NCI-H187 treated with DMSO at 0.1 percent for 48 hours (cell line): ENCODE measurements at places on chromosomes 7 and 10.

DNA sequence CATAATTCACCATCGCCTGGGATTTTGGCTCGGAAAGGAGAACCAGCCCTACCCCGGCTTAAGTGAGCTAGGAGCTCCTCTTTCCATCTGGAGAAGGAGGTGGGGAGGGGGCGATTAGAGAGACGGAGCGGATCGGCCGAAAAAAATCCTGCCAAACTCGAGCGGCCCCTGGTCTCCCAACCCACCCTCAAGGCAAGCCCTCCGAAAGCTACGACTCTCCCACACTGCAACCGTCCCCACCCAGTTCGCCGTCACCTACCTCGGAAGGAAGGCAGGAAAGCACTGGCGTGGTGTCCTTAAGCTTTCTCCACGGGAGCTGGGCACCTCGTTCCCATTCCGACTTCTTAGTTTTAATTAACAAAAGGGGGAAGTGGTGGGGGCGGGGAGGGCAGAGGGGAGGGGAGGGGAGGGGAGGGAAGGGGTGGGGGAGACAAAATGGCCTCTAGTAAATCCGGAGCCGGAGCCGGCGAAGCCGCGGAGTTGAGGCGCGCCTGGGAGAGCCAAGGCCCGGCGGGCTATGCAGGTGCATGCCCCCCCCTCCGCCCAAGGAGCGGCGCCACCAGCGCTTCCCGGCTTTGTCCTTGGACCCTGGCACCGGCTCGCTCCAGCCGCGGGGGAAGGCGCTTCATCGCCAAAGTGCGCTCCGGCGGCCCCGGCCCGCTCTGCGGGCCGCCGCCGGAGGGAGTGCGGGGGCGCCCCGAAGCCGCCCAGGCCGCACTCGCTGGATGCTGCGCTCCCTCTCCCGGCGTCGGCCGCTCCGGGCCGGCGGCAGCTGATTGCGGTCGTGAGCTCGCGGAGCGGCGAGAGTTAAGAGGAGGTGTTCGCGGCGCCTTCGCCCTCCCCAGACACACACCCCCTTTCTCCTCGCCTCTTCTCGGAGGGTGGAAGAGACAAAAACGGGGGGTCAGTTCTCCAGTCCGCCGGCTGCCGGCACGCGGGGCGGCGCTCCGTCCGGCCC lies at the start of gene LRRC4:
Gene LRRC4 (minus strand): TSS at position 784 of the 958 bp plus-strand sequence. CDS start 797 bp downstream, outside the sequence.
- DNase-seq = no peak

- peak; percentile 23 for DNase-seq
Measured at GRCh38 chr10:84179059-84179710, 5.6 kb downstream of the GPR15LG start.

- DNase-seq = no peak
Measured at GRCh38 chr7:18018296-18019215, 9.1 kb downstream of the PRPS1L1 start.

DNA sequence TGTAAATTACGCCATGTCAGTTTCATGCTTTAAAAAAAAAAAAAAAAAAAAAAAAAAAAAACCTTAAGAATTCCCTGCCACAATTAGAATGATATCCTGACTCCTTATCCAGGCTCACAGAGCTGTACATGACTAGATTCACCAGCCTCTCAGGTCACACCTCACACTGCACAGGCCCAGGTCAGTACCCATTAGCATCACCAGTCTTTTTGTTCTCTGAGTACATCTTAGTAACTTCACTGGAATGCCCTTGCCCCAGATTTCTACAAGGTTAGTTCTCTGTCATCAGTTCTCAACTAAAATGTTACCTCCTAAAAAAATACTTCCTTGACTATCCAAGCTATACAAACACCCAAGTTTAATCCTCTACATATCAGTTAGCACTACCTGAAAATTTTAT lies 211.0 kb downstream of the LRRN3 start:
- DNase-seq = no peak

DNA sequence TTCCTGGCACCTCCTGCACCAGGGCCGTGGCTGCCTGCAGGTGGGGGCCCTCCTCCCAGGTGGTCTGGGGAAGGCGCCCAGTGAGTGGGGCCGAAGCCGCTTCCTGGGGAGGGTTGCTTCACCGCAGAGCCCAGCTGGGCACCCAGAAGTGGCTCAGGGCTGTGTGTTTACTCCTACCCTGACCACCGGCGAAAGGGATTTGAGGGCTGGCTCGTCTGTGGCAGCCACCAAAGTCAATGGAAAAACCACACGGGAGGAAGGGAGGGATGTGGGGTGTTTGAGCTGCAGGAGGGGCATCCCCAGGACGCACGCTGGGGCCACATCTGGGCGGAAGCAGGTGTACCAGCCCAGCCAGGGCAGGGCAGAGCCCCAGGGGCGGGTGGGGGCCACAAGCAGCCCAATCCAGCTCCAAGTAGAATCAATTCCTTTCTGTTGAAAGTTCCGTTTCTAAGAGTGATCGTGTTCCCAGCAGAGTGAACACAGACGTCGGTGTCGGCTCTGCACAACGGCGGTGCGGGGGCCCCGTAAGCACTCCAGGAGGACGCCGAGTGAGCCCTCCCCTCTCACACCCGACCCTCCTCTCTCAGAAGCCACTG lies 69.9 kb downstream of the FOXL3 start:
- no peak for DNase-seq

- no peak for DNase-seq
Measured at GRCh38 chr10:119520283-119520682, 22.2 kb downstream of the RGS10 start.

GRCh38 chr7:143487566-143487965 lies 9.9 kb downstream of the TAS2R41 start:
- no peak for DNase-seq
